ENCODE measurements at places on chromosomes 12 and 14. TPM values are rescaled to one million over a fixed set of nuclear protein-coding genes. Genes with fewer than 3 reads are reported as not detected.

DNA sequence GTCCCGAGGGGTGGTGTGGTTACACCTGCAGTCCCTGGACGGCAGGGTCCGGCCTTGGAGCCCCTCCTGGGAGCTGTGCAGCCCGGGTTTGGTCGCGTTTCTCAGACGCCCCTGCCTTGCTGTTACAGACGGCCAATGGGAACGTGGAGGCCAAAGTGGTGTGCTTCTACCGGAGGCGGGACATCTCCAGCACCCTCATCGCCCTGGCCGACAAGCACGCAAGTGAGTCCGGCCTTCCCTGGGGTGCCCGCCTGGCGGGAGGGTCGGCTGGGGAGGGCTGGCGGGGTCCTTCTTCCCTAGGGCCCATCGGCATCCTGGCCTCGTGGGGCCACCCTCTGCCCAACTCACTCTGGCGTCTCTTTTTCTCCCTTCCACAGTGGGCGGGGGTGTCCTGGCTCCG lies 25.7 kb downstream of the MTA1 start:
- no peak for DNase-seq

GRCh38 chr14:61502459-61503093 lies 181.2 kb downstream of the PRKCH start:
- DNase-seq: no peak

Gene SLC25A47
- not detected for total RNA-seq

Gene SLC39A2
- total RNA-seq: not detected

- DNase-seq: no peak
Observed at GRCh38 chr12:14540801-14541462, 26.8 kb downstream of the PLBD1 start.

DNA sequence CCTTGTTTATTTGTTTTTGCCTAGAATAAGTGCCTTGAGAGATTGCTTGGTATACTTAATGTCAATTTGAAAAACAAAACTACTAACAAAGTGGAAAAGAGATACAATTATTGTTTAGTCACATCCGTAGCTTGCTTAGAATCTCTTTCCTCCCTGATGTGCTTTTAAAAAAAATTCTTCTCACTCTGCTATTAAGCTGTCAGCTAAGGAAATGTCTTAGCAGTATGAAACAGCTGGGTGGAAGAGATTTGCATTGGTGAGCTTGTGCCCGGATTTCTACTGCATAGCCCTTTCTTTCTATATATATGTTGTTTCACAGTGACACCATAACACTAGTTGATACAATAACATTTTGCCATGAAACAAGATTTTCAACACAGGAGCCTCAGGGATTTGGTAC lies 229.4 kb upstream of the RGS6 start:
- no peak for DNase-seq

- DNase-seq: peak; percentile 26
Observed at GRCh38 chr14:24233538-24233866, 773 bp downstream of the GMPR2 start.

DNA sequence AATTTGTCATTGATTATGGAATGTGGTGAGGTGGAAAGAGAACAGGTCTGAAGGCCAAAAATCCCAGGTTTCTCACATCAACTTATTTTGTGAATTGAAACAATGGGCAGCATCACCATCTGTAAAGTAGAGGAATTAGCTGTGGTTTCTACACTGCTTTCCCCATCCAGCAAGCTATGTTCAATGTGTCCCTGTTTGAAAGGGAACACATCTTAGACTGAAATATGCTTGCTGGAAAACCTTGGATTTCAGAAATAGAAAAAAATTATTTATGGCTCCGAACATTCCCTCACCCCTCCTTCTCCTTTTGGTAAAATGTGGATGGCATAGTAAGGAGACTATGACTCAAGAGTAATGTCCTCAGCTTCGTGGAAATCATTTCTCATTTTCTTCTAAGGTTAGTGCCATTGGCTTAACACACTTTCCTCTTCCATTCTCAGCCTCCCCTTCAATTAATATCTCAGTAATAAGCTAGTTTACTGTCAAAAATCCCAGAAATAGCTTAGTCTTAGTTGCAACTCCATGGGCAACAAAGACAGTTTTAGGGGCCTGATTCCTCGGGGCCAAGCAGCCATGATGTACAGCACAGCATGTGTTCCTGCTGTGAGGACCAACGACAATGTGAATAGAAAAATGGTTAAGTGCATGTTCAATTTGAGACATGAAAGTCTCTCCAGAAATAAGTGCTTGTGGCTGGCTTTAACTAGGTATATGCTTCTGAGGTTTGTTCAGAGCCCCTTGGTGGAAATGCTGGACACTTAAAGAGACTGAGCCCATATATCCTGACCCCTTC lies 205.8 kb upstream of the SLC38A2 start:
- no peak for DNase-seq

GRCh38 chr12:45292486-45293195 lies 76.7 kb downstream of the ANO6 start:
- DNase-seq: no peak

GRCh38 chr14:36579001-36579555 lies 3.3 kb downstream of the NKX2-8 start:
- no peak for DNase-seq

Gene CD163
- total RNA-seq: not detected

DNA sequence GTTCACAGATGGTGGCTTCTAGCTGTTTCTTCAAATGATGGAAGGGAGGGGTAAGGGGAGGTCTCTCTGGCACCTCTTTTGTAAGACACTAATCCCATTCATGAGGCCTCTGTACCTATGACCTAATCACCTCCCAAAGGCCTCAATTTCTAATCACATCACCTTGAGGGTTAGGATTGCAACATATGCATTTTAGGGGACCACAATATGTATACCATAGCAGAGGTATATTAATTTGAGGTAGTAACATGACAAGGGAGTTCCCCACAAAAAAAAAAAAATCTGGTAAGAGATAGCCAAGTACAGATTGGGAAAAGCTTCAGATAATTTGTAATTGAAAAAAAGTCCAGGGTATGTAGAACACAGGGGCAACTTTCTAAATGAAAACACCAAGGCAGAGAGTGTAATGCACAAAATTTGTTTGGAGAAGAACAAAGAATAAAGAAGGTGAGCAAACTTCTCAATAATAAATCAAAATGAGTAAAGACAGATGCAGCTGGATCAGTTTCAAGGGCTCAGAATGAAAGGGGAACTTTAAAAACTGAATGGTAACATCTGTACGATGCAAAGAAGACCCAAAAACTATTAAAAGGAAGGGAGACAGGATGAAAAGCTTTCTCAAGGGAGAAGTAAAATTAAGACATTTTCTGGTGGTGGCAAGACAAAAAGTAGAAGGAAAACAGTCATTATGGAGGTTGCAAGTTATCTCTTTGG lies 125.5 kb upstream of the DCN start:
- no peak for DNase-seq

GRCh38 chr14:74569387-74569786 lies 42.6 kb downstream of the LTBP2 start:
- DNase-seq: no peak

DNA sequence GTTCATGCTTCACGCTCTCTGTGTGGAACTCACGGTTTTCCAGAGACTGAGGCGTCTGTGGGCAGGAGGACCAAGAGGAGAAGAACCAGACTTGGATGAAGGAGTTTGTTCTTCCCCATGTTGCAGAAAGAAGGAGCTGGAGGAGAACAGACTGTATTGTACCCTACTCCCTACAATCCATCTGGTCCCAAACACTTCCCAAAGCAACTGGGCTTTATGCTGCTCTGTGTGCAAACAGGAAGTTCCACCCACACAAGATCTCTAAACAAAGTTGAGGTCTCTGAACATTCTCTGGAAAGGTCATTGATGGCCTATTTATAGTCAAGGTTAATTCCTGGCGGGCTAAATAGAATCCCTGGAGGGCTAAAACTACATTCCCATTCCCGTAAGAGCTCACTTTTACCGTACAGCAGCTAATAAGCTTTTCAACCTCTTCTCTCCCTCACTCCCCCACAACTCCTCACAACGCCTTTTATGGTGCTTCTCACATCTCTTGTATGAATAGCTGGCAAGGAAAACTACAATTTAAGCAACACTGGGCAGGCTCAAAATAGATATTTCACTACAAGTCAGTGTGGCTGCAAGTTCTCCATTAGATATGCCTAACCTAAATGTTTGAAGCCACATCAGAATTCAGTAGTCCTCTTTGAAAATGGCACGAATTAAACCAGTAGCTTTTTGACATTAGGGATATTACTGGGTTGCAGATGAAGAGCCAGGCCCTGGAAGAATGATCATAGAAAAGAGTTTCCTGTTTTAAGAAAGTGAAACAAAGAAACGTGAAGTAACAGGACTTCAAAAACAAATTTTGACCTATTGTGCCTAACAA lies at the start of gene A2M:
Gene A2M (minus strand): TSS at position 189 of the 829 bp plus-strand sequence. CDS start 70 bp downstream, at position 119.
- DNase-seq: no peak

GRCh38 chr12:15677228-15677627 lies 112.0 kb downstream of the EPS8 start:
- DNase-seq: no peak

DNA sequence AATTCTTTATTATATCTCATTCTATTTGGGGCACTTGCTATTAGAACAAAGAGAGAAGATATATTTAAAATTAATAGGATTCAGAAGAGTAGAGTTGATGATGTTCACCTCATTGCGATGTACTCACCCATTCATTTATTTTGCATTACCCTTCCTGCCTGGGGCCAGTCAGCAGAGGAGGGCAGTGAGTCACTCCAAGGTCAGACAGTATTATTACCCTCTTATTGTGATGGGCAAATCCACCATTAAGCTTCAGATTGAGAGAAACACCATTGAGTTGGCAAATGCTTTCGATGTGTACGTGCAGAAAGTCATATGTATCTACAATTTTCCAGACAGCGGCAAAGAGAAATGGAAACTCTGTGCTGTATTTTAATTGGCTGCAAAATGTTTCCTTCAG lies 134.2 kb downstream of the BICD1 start:
- no peak for DNase-seq

DNA sequence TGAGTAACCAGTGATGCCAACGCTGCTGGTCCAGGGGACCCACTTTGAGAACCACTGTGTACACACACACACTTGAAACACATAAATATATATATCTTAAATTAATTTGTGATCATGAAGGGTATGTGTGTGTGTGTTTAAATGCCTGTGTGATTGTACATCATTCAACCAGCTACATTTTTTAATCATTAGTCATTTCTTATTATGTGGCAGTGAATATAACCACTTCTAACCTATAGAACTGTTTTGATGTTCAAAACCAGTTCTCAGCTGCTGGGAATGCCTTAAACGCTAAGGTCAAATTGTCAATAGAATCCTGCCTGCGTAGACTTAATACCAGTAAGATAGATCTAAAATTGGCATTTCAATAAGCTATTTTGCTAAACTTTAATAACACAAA lies 330.0 kb downstream of the SYT1 start:
- no peak for DNase-seq

Gene WASHC3
- total RNA-seq: 32.8 TPM

DNA sequence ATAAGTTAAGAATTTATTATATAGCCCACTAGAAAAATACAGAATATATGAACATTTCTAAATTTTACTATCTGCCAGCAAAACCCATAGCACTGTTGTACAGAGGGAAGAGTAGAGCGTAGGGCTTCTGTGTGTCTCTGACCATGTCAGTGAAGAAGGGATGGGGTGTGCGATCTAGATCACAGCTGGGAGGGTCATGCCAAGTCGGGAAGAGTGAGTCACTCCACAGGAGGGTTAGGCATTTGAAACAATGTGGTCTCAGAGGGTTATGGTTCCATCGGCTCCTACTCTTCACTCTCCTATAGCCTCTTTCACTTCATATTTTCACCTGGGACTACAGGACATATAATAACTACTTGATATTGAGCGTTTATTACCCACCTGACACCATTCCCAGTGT lies 185.1 kb upstream of the DDHD1 start:
- no peak for DNase-seq

GRCh38 chr12:124927201-124928094 lies 13.0 kb upstream of the UBC start:
- DNase-seq: peak; percentile 93

Gene CD4
- total RNA-seq: 256 TPM

Gene OLR1
- 3.1 TPM for total RNA-seq

GRCh38 chr14:93972618-93973205 lies 3.7 kb downstream of the ASB2 start:
- no peak for DNase-seq

Gene PLEKHA5
- total RNA-seq: 1.3 TPM
